ENCODE measurements at places on chromosomes 3 and 15. TPM values are rescaled to one million over a fixed set of nuclear protein-coding genes. Genes with fewer than 3 reads are reported as not detected.

Gene ABHD10
- polyA plus RNA-seq = 56.2 TPM

GRCh38 chr3:152204218-152204617 is 64.5 kb upstream of the MBNL1 start:
- no peak for DNase-seq

Gene ARIH2
- 67.4 TPM for polyA plus RNA-seq

DNA sequence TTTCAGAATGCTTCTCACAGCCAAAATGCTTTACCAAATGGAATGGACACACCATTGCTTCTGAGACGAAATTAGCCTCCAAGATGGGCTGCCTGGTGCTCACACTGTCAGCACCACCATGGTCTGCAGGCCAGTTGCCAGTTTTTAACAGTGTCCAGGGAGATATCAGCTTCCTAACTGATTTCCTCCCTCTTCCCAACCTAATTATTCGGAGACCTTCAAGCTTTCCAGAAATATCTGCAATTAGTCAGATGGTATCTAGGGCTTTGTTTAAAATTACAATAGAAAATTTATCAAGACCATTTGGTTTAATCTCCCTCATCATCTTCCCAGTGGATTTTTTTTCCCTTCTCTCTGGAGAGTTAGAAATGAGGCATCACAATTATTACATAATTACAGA is 287.5 kb downstream of the ZPLD1 start:
- no peak for DNase-seq

- DNase-seq = peak; percentile 46
Observed at GRCh38 chr15:98442379-98442833, 205.9 kb upstream of the IGF1R start.

DNA sequence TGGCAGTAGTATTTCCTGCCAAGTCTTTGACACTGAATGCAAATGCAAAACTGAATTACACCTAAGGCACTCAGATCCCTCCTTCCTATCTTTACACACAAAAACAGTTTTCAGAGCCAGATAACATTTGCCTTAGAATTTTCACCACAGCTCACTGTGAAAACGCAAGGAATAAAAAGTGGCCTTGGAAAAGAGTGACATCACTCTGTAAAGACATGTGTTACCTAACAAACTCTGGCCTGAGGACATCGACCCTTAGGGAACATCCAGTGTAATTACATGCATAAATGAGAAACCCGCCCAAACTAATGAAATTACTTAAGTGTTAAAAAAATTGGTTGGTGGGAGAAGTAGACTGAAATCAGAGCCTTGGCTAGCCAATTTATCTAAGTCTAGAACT is 88.9 kb downstream of the PLOD2 start:
- DNase-seq = no peak

Gene FHIT
- polyA plus RNA-seq = 24.5 TPM

DNA sequence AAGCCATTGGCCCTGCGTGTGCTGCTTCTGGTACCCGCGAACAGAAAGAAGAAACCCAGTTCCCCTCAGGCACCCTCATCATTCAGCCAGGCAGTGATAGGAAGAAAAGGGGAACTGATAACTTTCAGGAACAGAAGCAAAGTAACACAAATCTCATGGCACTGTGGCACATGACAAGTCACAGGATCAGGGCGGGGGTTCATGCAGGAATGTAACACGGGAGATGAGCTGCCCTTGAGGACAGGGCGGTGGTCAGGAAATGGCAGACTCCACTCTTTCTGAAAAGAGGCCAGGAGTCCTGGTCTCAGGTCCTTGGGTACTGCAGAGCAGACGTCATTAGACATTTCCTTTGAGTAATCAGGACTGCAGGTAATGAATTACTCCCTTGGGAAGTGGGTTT is 95.5 kb downstream of the CCNL1 start:
- DNase-seq = no peak

GRCh38 chr15:35142578-35142977 is 57.5 kb upstream of the NANOGP8 start:
- no peak for DNase-seq

- DNase-seq = no peak
Observed at GRCh38 chr3:10391391-10391790, 70.5 kb upstream of the SEC13 start.

DNA sequence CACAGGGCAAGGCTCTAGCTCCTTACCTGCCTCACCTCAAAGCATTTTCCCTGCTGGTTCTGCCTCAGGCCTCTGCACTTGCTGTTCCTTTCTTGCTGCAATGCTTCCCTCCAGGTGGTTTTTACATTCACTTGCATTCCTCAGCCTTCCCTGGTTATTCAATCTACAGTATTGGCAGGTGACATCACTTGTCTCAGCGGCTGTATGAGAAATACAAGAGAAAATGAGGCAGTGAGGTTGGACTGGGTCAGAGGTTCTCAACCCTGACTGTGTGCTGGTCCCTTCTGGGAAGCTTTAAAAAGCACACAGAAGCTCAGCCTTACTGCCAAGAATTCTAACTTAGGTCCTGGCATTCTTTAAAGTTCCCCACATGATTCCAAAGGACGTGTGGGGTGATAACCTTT is 26.7 kb downstream of the SIAH2 start:
- DNase-seq = no peak

DNA sequence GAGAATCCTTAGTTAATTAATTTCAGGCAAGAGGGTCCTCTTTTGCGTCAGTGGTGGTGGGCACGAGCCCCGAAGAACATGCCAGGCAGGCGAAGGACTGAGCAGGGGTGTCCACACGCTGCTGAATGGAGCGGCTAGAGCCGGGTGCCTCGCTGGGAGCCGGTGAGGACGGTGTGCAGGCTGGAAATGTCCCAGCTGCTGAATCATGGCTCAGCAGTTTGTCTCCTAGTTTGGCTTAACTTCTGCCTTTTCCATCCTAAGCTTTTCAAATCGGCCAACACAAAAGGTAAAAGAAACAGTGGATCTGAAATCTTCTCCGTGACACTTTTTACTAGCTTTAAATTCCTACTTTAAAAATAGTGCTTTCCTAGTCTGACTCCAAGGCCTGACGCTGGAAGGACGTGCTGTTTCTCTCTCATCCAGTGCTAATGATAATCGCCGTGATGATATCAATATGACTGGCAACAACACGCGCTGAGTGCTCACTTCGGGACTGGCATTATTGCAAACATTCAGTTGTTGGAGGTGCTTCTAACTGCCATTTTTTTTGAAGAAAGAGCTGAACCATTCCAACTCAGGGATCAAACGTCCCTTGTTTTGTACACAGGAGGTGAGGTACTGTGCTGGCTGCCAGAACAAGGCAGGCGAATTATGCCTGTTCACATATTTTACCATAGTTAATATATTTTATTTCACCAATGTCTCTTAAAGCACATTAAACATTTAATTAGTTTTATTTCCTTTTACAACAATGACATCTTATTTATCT is 19.8 kb downstream of the PCSK6 start:
- no peak for DNase-seq

Gene POLQ
- polyA plus RNA-seq = 5.4 TPM

- no peak for DNase-seq
Observed at GRCh38 chr3:154398084-154398967, 31.7 kb downstream of the GPR149 start.

- DNase-seq = no peak
Observed at GRCh38 chr3:15403965-15404364, 23.4 kb downstream of the METTL6 start.

- no peak for DNase-seq
Observed at GRCh38 chr3:115864911-115865310, 241.6 kb downstream of the GAP43 start.

DNA sequence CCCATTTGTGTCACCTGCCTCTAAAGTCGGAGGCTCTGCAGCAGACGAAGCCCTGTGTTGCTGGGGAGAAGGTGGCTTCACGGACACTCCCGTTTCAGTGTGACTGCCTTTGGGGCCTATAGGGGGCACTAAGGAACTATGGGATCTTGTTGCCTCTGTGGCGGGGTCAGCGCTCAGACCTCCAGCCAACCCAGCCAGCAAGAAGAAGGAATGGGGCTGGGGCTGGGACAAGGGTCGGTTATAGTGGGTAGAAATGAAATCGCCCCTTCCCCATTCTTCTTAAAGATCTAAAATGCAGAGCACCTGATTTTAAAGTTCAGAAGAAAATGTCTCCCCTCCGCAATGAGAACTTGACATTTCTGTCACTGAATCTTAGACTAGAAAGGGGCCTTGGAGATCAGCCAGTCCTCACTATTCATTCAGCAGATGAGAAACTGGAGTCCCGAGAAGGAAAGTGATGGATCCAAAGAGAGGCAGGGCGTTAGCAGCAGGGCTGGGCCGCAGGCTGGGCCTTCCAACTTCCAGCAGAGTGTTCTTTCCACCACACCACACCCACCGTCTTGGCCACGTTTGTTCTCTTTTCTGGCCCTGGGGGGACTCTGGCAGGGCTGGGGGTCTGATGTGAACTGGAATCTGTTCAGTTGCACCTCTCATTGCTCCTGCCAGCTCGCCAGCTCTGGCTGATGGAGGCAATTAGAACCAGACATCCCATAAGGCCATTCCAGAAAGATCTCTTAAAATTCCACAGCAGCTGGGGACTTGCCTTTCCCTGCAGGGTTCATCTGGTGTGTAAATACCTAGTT is 195.4 kb downstream of the OPA1 start:
- DNase-seq = no peak

Gene CDCP1
- polyA plus RNA-seq = 1.2 TPM

Gene C2CD4B
- 0.62 TPM for polyA plus RNA-seq

Gene PAQR5
- 35.6 TPM for polyA plus RNA-seq

DNA sequence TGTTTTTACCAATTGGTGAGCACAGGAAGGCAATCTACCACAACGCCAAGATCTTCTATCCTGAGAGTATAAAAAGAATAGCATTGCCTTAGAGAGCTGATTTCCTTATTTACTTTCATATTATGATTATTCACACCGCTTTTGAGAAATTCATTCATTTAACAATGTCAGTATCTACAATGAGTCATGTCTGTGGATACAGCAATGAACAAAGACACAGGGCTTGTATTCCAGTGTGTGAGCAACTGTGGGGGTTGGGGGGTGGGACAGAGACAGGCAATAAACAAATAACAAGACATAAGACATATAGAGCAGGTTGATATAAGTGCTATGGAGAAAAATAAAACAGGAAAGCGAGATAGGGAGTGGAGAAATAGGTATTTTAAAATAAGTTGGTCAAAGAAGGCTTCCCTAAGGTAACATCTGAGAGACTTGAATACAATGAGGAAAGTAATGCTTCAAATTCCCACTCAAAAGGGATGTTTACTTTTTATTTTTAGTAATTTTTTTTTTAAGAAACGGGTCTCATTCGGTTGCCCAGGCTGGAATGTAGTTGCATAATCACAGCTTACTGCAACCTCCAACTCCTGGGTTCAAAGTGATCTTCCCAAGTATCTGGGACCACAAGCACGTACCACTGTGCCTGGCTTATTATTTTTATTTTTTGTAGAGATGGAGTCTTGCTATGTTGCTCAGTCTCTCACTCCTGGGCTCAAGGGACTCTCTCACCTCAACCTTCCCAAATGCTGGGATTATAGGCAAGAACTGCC is 45.7 kb downstream of the PGBD4 start:
- no peak for DNase-seq

DNA sequence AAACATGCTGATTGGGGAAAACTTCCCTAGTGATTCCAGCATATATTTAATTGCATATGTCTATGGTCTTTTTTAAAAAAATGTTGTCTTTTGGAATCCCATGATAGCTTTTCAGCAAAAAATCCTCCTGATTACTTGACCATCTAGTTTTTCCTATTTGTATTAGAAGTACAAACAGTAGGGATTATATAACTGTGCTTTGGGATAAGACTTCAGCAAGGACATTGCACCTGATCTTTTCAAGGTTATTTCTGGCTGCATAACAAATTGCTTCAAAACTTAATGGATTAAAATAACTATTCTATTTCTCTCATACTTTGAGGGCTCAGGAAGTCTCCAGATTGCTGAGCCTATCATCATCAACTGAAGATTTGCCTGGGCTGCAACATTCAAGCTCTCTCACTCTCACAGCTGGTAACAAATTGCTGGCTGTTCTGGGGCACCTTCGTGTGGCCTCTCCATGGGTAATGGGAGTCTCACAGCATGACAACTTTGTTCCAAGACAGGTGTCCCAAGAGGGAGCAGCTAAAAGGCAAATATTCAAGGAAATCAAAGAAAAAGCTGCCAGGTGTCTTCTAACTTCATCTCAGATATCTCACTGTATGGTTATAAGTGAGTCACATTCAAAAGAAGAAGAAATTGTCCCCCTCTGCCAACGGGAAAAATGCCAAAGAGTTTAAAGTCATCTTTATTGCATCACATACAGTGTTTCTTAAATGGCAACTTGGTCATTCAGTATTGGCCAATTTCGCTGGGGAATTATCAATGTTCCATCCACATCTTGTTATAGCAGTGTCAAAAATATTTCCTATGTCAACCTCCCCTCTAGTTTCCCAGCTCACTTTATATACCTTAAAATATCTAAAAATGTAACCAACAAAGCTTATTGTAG is 644.5 kb upstream of the GRM7 start:
- no peak for DNase-seq

Gene DOCK3
- 1.1 TPM for polyA plus RNA-seq

Gene UROC1
- polyA plus RNA-seq = 0.11 TPM

Gene PTX3
- polyA plus RNA-seq = 5.8 TPM

GRCh38 chr3:22371607-22372291 is 620.7 kb upstream of the ZNF385D start:
- DNase-seq = no peak

DNA sequence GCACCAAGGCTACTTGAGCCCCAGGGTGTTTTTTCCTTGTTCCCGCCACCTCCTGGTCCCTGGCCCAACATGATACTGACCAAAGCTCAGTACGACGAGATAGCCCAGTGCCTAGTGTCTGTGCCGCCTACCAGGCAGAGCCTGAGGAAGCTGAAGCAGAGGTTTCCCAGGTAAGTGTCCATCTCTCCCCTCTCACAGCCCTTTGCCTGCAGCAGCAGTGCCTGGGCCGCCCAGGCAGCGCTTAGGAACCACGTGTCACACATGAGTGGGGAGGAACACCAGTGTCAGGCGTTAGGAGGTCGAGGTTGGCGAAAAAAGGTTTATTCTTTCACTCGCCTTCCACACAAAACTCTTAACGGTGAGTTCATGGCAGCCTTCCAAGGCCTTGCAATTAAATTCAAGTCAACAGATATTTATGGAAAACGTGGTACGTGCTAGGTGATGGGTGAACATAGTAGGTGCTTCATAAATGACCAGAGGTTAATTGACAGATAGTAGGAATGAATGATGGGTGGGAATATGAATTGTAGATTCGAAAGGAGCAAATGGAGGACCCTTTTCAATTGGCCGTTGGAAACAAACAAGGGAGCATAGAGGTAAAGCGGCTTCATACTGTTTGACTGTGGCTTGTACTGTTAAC is 486 bp downstream of the CDIN1 start:
- peak; percentile 20 for DNase-seq

Gene LRRN1
- 21.6 TPM for polyA plus RNA-seq

DNA sequence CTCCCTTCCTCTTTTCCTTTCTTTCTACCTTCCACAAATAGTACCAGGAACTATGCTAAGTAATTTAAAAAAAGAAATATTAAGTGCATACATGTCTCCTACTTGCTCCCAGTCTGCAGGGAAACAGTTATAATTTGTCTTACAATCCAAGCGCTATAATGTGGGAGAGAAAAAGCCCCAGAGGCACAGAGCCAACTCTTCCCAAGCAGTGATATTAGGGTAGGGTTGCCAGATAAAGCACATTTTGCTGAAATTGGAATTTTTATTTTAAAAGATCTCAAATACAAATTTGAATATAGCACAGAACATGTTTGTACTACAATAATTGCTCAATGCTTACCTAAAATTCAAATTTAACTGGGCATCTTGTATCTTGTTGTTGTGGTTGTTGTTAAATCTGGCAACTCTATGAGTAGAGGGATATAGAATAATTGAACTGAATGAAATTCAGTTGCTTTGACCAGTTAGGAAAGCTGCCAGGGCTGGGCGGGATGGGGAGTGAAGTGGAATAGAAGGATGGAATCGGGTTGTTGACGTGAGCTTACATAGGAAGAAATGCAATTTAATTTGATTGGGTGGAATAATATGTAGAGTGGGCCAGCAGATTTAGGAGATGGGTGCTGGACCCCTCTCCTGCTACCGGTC is 52.6 kb upstream of the USP3 start:
- no peak for DNase-seq

Measured in right renal pelvis (tissue), 4 donors.